Glomerular endothelial cell (primary cell): ENCODE measurements at places on chromosomes 16 and 17. TPM values are rescaled to one million over a fixed set of nuclear protein-coding genes. Genes with fewer than 3 reads are reported as not detected.

The ABHD15 gene
- total RNA-seq = 7.0 and 9.0 TPM in 2 replicates

The SBK1 gene
- total RNA-seq = 0.23 and 0.53 TPM in 2 replicates

The NPIPB12 gene
- 23.9 and 46.8 TPM in 2 replicates for total RNA-seq

The EVI2B gene
- total RNA-seq = 1.2 and 1.6 TPM in 2 replicates

The MON1B gene
- total RNA-seq = 30.2 and 38.4 TPM in 2 replicates

The TAC4 gene
- not detected in 2 replicates for total RNA-seq

The CFAP97D1 gene
- not detected in 2 replicates for total RNA-seq

The KRT31 gene
- total RNA-seq = not detected in 2 replicates

The IGF2BP1 gene
- 15.6 and 21.9 TPM in 2 replicates for total RNA-seq

The HYDIN gene
- total RNA-seq = 0.29 TPM in 1 of 2 replicates, not detected in the other

The CHRNE gene
- 0.76 and 1.5 TPM in 2 replicates for total RNA-seq
